Activated CD8-positive, alpha-beta memory T cell treated with anti-CD3 and anti-CD28 coated beads for 48 hours (primary cell): ENCODE measurements at places on chromosomes 3 and 15.

- DNase-seq, result no peak
Measured at GRCh38 chr3:170695486-170696064, 109.7 kb upstream of the SLC7A14 start.

- DNase-seq, result no peak
Measured at GRCh38 chr15:81859737-81860516, 185.9 kb downstream of the MEX3B start.

DNA sequence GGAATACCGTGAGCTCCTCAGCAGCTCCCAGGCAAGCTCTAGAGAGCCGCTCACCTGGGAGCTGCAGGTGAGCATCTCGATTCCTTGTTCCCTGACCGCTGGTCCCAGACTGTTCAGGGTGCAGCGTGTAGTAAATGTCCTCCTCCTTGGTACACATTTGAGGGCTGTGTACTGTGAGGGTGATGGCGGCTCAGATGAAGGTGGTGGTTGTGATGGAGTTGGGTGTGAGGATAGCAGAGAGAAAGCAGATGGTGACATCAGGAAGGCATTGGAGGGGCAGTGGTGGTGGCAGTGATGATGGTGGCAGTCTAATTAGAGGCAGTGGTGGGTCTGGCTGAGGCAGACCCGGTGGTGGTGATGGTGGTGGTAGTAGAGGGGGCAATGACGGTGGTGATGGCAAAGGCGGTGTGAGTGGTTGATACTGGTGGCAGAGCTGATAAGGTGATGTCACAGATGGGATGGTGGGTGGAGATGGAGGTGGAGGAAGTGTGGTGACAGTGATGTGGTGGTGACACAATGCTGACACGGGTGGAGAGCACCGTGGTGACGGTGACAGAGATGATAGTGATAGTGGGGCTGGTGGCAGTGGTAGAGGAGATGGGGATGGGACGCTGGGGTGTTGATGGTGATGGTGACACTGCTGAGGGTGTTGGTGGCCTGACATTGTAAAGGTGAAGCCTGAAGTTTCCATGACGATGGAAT lies at the start of gene DNAJB8:
TSS of gene DNAJB8 (minus strand) at position 51 of the 702 bp plus-strand sequence. CDS start 3,645 bp downstream, outside the sequence.
- no peak for DNase-seq

- no peak for DNase-seq
Measured at GRCh38 chr3:31237887-31238286, 294.8 kb upstream of the STT3B start.

GRCh38 chr3:130823241-130823884 lies 70.5 kb upstream of the ATP2C1 start:
- DNase-seq, result no peak

DNA sequence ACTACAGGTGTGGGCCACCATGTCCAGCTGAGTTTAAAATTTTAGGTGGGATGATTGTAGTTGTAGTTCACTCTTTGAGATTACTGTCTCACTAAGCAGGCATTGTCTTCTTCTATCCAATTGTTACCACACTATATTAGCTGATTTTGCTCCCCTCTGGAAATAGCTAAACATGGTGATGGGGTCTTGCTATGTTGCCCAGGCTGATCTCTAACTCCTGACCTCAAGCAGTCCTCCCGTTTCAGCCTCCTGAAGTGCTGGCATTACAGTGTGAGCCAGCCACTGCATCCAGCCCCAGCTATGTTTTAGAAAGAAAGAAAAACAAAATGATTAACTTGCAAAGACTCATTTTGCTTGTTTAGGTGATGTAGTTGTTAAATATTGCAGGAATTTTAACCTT lies 30.6 kb downstream of the YEATS2 start:
- no peak for DNase-seq

GRCh38 chr15:39096608-39097205 lies 484.2 kb upstream of the THBS1 start:
- no peak for DNase-seq

- DNase-seq, result no peak
Measured at GRCh38 chr3:66823532-66823931, 174.6 kb upstream of the KBTBD8 start.

DNA sequence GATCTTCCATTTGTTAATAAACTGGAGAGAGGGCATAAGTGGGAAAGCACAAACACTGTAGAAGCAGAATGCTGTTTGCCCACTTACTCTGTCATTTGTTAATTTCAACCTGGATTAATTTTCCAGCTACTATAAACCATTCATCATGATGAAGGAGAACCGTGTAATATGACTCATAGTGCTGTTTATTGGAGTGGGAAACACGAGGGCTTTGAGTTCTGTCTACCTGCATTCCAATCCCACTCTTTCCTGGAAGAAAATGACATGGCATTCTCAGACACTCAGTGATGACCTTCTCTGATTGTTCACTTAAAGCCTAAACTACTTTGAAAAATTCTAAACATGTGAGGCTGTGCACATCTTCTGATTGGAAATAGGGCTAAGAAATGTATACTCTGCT lies 826.7 kb downstream of the AGBL1 start:
- DNase-seq, result no peak

DNA sequence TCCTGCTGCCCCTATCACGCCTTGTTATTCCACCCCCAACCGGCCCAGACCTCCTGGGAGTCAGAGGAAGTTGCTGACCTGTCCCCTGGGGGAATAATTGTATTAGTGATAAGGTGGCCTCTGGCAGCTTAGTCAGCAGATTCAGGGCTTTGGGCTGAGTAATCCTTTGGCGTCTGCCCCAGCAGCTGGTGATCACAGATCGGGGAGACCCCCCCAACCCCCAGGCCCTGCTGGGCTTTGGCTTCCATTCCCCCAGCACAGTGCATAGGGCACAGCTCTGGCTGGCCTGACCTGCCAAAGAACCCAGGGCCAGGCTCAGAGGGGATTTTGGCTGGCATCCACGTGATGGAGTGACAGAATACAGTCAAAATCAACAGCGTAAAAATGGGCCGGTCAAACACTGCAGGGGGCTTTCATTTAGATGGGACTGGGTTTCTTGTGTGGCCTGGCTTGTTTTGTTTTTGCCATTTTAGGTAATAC lies 3.9 kb upstream of the NR2E3 start:
- no peak for DNase-seq

GRCh38 chr3:61638741-61639140 lies 77.4 kb downstream of the PTPRG start:
- no peak for DNase-seq

DNA sequence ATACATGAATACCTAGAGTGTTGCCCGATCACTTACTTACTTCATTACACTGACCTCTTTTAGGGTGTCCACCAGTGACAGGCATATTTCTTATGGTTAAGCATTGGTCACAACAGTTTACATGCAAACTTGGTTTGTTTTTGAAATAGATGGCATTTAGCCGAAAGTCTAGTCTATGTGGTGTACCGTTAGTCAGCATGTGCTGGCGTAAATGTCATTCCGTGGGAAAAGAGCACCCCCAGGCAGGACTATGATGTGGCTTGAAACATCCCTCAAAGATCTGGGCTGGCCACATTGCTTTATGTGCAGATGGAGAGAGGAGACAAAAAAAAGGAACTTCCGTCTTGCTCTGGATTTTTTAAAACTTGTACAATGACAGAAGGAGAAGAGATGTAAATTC lies 357.0 kb upstream of the ICE2 start:
- no peak for DNase-seq

GRCh38 chr15:85754989-85755388 lies 39.7 kb downstream of the KLHL25 start:
- no peak for DNase-seq

DNA sequence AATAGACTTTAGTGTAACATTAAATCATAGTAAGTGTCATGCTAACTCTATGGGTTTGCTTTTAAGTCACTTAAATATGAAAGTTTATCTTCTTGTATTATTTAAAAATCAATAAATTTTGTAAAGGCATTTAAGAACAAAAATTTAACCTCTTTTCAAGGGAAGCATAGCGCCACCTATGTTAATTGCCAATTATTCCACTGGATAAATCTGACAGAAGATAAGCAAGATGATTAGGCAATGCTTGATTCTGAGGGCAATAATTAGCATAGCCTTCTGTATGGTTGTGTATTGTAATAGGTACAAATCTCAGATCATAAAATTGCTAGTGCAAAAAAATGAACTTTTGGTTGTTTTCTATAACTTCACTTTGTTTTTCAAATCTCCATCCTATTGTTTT lies 560.1 kb downstream of the GRM7 start:
- DNase-seq, result no peak

DNA sequence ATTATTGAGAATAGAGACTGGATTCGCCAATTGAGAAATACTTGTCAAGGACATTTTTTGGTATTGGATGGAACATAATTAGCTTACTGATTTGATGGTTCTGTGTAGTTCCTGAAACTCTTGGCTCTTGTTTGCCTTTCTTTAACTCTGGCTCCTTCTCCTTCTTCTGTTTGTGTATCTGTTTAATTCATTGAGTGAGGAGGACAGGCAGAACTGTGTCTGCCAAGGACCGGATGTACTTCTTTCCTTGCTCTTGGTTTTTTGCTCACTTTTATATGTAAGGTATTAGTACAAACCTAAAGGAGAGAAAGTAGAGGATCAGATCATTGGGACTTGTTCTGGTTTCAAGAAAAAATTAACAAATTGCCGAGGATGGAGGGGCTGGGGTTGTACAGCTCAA lies 48.9 kb downstream of the TCF12 start:
- no peak for DNase-seq

GRCh38 chr3:138199851-138200250 lies 12.8 kb downstream of the ARMC8 start:
- DNase-seq, result no peak

DNA sequence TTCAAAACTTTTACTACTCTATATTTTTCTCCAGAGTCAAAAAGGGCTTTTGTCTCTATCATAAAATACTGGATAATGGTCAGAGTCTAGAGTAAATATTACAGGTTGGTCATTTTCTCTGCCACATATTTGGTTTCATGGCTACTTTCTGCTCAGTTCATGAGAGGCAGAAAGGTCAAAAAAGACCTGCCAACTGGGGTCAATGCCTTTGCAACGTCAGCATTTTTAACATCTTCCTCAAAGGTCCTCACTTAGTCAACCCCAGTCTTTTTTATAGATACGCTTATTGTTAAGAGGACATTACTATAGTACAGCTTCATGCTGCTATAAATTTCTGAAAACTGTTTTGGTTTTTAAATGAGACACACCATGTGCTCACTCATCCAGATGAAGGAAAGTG lies 312.1 kb upstream of the ARHGEF26 start:
- DNase-seq, result no peak

DNA sequence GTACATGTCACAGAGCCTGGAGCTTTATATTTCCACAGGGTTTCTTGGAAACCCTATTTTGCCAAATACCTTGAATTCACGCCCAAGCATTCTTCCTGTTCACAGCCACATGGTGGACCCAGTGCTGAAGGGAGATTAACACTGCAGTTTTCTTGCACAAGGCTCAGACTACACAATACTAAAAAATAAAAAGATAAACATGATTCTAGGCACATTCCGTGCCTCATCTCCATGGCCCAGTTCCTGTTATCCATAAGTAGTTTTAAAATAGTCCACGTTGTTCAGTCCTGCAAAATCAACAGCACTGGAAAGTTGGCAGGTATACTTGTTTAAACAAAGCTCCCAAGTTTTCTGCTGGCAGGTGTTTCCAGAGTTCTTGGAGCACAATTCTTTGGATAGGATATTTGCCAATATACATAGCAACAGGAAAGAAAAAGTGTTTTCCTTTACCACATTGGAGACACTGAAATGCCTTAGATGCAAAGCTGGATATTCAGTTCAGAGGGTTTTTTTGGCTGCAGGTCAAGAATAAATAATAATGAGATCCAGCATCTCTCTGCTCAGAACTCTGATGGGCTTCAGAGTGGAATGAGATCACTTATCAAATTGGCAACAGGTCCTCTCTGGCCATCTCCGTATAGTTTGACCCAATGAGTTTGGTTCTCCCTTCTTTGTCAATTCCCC lies 88.1 kb upstream of the TGFBR2 start:
- DNase-seq, result no peak

DNA sequence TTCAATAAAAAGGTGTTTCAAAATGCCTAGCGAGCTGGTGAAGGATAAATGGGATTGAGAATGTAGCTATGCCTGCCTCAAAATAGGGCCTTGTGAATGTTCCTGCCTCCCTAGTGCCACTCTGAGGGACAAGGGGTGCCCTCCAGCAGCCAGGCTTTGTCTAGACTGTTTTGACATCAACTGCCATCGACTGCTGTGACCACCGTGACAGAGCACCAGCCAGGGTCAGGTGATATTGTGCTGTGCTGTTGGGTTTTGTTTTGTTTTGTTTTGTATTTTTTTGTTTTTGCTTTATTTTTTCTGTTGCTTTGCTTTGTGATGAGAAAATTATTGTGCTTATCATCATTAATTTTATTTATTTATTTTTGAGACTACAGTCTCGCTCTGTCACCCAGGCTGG lies 144.8 kb downstream of the SMAD6 start:
- DNase-seq, result no peak

- no peak for DNase-seq
Measured at GRCh38 chr3:126364130-126364695, 7.0 kb upstream of the KLF15 start.

- DNase-seq, result no peak
Measured at GRCh38 chr3:100003609-100004503, 110.4 kb downstream of the FILIP1L start.

- no peak for DNase-seq
Measured at GRCh38 chr3:106116733-106117489, 248.1 kb upstream of the CBLB start.

DNA sequence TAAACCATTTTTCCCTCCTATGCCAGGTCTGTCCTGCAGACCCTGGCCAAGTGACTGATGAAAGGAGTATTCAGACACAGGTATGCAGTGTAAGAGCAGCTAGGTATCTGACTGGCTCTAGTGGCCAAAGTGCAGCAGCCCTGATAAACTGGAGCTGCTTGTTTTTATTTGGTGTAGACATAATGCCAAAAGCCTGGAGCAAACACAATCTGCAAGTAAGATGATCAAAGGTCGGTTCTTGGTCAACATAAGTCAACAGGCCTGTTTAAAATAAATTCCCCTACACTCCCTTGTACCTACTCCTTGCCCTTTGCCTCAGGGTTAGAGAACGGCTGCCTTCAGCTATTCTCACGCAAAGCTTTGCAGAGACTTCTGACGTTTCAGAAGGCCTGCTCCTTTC lies 1003.1 kb downstream of the ZPLD1 start:
- DNase-seq, result no peak

DNA sequence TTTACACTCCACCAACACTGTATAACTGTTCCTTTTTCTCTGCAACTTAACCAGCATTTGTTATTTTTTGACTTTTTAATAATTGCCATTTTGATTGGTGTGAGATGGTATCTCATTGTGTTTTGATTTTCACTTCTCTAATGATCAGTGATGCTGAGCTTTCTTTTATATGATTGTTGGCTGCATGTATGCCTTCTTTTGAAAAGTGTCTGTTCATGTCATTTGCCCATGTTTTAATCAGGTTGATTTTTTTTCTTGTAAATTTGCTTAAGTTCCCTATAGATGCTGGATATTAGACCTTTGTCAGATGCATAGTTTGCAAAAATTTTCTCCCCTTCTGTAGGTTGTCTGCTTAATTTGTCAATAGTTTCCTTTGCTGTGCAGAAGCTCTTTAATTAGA lies 263.0 kb downstream of the MBNL1 start:
- no peak for DNase-seq

DNA sequence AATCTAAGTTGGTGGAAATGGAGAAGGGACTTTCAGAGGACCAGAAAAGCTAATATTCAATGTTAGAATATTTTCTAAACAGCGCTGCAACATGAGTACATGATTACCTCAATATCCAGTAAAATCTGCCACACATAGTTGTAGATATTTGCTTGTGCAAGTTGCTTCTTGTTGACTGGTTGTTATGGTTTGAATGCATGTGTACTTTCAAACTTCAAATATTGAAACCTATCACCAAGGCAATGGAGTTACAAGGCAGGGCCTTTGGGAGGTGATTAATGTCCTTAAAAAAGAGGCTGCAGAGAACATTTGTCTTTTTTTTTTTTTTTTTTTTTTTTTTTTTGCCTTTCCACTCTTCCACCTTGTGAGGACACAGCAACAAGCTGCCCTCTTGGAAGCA lies 49.9 kb downstream of the TMCO5A start:
- DNase-seq, result no peak

- no peak for DNase-seq
Measured at GRCh38 chr3:151154566-151154965, 48.5 kb downstream of the GPR171 start.
